ENCODE measurements at places on chromosomes 11 and 22.

DNA sequence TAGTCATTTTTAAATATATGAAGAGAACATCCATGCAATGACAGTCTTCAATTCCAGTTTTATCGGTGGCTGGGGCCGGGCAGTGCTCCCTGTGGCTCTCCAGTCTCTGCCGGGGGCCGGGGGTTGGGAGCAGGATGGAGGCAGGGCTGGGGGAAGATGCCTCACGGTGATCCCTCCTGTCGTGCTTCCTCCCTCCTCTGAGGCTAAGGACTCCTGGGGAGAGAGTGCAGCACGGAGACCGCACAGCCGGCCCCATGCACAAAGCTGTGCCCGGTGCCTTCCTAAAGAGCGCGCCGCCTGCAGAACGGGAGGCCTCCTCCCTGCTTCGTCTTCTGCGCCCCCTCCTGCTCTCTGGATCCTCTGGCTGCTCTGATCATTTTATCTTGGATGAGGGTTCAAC is 20.5 kb downstream of the GAL start:
- DNase-seq = no peak

DNA sequence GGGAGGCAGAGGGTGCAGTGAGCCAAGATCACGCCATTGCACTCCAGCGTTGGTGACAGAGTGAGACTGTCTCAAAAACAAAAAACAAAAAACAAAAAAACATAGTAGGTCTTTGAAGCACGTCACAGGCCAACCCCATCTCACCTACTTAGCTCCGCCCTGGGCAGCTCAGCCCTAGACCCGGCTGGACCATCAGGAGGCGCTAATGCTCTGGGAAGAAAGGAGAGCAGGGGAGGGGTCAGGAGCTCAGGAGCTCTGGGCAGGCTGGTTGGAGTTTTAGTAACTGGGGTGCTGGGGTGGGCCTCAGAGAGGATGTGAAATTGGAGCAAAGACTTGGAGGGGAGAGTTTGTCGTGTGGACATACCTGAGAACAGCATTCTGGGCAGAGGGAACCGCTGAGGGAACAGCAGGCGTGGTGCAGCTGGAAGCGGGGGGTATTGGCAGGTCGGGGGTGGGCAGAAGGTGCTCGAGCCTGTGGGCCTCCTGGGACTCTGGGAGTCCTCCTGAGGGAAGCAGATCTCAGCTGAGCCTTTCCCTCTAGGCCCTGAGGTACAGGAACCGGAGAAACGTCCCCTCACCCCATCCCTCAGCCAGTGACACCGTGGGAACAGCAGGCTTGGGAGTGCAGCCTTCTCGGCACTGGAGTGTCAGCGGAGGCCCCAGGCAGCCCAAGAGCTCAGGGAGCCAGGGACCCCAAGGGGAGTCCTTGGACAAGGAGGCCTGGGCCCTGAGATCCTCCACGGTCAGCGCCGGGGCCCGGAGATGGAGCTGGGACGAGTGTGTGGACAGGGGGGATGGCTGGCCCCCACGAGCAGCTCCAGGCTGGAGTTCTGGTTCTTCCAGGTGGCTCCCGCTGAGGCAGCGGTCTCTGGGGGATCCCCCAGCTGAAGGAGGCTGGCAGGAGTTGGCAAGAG is 2.2 kb upstream of the RPS6KA4 start:
- no peak for DNase-seq

GRCh38 chr22:22593250-22593649 is 34.2 kb upstream of the PRAME start:
- no peak for DNase-seq

DNA sequence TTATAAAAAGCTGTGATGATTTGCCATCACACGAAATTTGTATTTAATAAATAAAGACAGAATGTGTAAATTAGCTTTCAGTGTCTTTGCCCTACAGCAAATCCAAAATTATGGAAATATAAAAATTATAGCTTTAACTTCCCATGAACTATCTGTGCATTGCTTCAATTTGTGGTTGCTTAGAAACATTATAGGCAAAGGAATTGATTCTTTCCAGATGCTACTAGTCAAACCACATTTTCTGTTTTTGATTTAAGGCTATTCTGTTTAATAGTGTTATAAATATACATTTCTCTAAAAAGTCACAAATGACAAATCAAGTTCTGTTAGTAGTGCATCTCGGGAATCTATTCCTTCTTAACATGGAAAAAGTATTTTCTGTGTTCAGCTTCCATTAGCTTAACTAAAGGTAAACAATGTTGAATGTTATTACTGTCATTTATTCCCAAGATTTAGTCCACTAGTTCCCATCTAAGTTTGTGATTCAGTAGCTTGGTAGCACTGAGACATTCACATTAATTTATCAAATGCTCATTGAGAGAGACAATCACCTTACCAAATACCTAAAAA is 1086.3 kb upstream of the CCDC90B start:
- no peak for DNase-seq

- DNase-seq = peak; percentile 60
Observed at GRCh38 chr11:57456960-57457642, 3.2 kb upstream of the RTN4RL2 start.

GRCh38 chr22:44080936-44081861 is 57.1 kb downstream of the PARVB start:
- DNase-seq = peak; percentile 74

Measured in hematopoietic multipotent progenitor cell (in vitro differentiated cells).